ENCODE measurements at places on chromosomes 6 and 20. TPM values are rescaled to one million over a fixed set of nuclear protein-coding genes. Genes with fewer than 3 reads are reported as not detected.

The SNHG17 gene
- total RNA-seq = 74.4 TPM

The KHDC1 gene
- 3.2 TPM for total RNA-seq

The TSPYL4 gene
- total RNA-seq = 19.2 TPM

The PLA2G7 gene
- total RNA-seq = 9.6 TPM

- peak; percentile 68 for DNase-seq
- H3K27me3 ChIP-seq = no peaks in the 10 kb centered on the region
- H3K4me3 ChIP-seq = peak overlapping the region; percentile 59
- H3K27ac ChIP-seq = peak overlapping the region; percentile 87
These were observed 27.9 kb upstream of the RTF2 start for GRCh38 chr20:56440346-56441007.

GRCh38 chr20:50977066-50978021 lies 18.7 kb downstream of the MOCS3 start:
- DNase-seq = no peak
- H3K27me3 ChIP-seq = peaks cover 15% of the 10 kb centered on the region
- H3K27ac ChIP-seq = no peak overlapping the region
- peaks cover 2% of the 10 kb centered on the region for H3K4me1 ChIP-seq

- no peak for DNase-seq
- no peaks in the 10 kb centered on the region for H3K36me3 ChIP-seq
- peaks cover 66% of the 10 kb centered on the region for H3K27me3 ChIP-seq
These were observed 2.0 kb upstream of the FOXC1 start for GRCh38 chr6:1607516-1608221.

The PREX1 gene
- total RNA-seq = 147 TPM

The FNDC1 gene
- total RNA-seq = not detected

The SLC22A7 gene
- total RNA-seq = not detected

The C4A gene
- total RNA-seq = 6.7 TPM

DNA sequence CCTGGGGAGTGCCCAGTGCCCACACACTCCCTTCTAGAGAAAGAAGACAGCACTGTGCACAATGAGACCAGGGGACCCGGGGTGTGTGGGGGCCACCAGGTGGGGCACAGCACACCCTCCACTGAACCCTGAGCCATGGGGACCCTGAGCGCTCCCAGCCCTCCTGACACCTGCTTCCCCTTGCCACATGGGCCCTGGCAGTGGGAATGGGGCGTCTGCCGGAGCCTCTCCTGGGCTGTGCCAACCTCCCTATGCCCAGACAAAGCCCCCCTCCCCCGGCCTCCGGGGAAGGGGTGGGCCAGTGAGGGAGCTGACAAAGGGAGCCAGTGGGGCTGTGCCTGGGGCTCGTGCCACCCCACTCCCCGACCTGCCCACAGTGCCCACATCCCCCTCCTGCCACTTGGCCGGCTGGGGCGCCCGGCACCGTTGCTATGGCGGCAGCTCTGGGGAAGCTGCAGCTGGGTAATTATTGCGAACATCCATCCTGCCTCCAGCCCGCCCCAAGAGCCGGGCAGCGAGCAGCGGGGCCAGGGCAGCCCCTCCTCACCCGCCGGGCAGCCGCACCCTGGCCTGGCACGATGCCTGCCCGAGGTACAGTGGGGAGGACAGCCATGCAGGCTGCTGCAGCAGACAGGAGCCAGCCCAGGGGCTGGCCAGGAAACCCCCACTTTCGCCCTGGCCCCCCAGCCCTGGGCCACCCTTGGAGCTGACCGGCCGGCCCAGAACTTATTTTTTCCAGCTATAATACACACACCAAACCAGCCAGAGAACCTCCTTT lies 41.9 kb upstream of the NOL4L start:
- no peak overlapping the region for H3K27ac ChIP-seq
- peaks cover 2% of the 10 kb centered on the region for H3K27me3 ChIP-seq

- H3K27ac ChIP-seq = no peak overlapping the region
- DNase-seq = no peak
- peaks cover 2% of the 10 kb centered on the region for H3K27me3 ChIP-seq
- no peaks in the 10 kb centered on the region for H3K4me1 ChIP-seq
- H3K4me3 ChIP-seq = no peak overlapping the region
These were observed 311.1 kb downstream of the SLC35F1 start for GRCh38 chr6:118218156-118218555.

DNA sequence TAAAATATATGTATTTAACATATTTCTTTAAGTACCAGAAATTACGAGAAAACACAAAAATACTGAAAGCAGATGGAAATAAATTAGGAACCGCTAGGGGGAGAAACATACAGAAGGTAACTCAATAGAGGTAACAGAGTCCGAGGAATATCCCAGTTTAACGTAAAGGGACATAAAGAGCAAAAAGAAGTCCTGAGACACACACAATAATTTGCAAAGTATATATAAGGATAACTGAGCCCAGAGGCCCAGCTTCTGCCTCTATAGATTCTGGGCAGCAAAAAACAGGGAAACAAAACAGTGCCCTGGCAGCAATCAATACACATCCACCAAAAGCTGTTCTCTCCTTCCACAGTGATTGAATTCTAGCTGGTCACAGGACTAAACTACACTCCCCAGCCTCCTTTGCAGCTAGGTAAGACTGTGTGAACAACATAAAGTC lies 15.1 kb downstream of the TBC1D32 start:
- no peaks in the 10 kb centered on the region for H3K27me3 ChIP-seq
- no peak overlapping the region for H3K4me3 ChIP-seq
- H3K4me1 ChIP-seq = no peaks in the 10 kb centered on the region
- DNase-seq = no peak
- H3K27ac ChIP-seq = no peak overlapping the region
- H3K36me3 ChIP-seq = peaks cover 24% of the 10 kb centered on the region

DNA sequence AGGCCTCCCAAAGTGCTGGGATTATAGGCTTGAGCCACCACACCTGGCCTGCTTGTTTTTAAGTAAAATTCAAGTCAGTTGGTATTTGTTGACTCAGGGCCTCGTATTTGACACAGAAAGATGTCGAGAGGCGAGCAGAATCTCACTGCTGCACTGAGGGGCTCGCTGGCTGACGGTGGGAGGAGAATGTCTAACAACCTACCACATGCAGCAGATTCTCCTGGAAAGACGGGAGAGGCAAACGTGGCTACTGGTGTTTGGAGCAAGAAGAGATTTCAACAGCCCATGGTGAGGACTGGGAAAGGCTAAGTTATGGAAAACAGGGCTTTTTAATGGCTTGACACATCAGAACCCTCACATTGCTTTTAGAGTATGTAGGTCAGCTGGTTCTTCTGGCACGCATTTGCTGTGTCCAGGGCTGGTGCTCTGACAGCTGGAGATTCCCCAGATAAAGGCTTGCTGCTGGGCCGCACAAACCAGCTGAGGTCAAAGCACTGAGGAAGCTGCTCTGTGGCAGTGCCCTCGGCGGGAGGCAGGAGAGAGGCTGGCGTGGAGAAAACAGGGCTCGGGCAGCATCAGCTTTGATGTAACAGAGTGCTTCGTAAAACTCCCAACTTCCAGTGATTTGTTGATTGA lies 84.2 kb upstream of the FRMD1 start:
- no peak overlapping the region for H3K27ac ChIP-seq
- H3K36me3 ChIP-seq = no peaks in the 10 kb centered on the region
- no peak for DNase-seq
- no peaks in the 10 kb centered on the region for H3K4me1 ChIP-seq
- H3K4me3 ChIP-seq = no peak overlapping the region

DNA sequence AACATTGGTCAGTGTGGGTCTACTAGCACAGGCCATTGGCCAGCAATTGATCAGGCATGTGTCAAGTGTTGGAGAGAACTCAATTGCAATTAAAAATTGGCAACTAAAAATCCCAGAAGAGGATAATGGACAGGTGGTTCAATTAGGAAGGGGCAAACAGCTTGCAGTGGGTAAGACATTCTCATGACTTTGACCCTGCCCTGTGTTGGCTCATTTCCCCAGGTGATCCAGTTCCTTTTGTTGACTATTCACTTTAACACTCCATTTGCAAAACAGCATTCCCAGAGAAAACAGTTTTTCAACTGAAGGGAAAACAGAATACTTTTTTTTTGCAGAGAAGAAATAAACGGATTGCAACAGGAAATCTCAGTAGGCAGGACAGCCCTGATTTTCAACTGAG lies 28.9 kb upstream of the SCGN start:
- no peak overlapping the region for H3K27ac ChIP-seq
- DNase-seq = no peak
- no peaks in the 10 kb centered on the region for H3K36me3 ChIP-seq
- H3K27me3 ChIP-seq = peaks cover 4% of the 10 kb centered on the region
- no peaks in the 10 kb centered on the region for H3K4me1 ChIP-seq
- H3K4me3 ChIP-seq = no peak overlapping the region

- H3K27ac ChIP-seq = no peak overlapping the region
- DNase-seq = no peak
- peaks cover 3% of the 10 kb centered on the region for H3K36me3 ChIP-seq
- no peaks in the 10 kb centered on the region for H3K4me1 ChIP-seq
- no peak overlapping the region for H3K4me3 ChIP-seq
These were observed 346.8 kb upstream of the ARID1B start for GRCh38 chr6:156430386-156430785.

DNA sequence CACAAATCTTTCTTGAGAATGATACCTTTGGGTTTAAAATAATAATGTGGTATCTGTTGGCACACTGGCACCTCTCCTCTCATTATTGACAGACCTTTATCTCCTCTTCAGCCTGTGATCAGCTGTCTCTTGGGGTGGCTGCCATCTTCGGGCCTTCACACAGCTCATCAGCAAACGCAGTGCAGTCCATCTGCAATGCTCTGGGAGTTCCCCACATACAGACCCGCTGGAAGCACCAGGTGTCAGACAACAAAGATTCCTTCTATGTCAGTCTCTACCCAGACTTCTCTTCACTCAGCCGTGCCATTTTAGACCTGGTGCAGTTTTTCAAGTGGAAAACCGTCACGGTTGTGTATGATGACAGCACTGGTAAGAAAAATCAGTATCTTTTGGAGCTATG lies 232.8 kb downstream of the GRIK2 start:
- no peaks in the 10 kb centered on the region for H3K27me3 ChIP-seq
- H3K27ac ChIP-seq = no peak overlapping the region
- no peaks in the 10 kb centered on the region for H3K4me1 ChIP-seq
- H3K36me3 ChIP-seq = no peaks in the 10 kb centered on the region
- no peak overlapping the region for H3K4me3 ChIP-seq

The LST1 gene
- total RNA-seq = 105 TPM

The CRISP1 gene
- total RNA-seq = not detected

GRCh38 chr20:59811681-59812171 lies 121.7 kb downstream of the SYCP2 start:
- H3K27me3 ChIP-seq = peaks cover 2% of the 10 kb centered on the region
- H3K27ac ChIP-seq = no peak overlapping the region
- no peaks in the 10 kb centered on the region for H3K4me1 ChIP-seq
- DNase-seq = no peak
- no peak overlapping the region for H3K4me3 ChIP-seq
- H3K36me3 ChIP-seq = no peaks in the 10 kb centered on the region

The HLA-DQB2 gene
- total RNA-seq = not detected

DNA sequence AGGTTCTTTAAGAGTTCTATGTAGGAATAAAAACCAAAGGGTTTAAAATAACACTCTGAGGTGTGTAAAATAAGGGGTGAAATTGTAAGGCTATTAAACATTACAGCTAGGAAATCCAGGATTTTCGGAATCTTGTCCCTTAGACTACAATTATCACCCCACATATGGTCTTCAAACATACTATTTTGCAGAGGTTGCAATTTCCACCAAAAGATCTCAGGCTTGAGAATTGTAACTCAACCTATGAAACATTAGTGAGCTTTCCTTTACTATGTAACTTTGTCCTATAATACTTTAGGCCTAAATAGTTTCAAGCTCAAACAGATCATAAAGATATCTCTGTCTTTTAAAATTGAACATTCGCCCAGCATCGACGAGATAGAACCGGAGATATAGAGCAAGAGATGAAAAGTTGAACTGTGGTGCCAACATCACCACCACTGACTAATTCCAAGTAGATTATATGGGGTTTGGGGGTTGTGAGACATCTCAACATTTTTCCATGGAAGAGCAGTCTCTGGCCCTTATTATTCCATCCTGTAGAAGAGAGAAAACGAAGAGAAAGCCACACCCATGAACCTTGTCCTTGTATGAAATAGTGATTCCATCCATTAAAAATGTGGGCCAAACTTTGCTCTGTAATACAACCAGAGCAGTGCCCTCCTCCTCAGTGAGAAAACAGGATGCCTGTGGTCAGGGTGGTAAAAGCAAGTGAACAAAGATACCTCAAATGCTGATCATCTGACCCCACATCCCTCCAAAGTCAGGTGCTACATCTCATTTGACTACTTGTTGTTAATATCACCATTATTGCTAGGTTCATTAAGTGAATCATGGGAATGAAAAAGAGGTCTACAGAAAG lies 284.5 kb upstream of the GJE1 start:
- H3K27me3 ChIP-seq = no peaks in the 10 kb centered on the region
- peaks cover 3% of the 10 kb centered on the region for H3K36me3 ChIP-seq
- H3K4me3 ChIP-seq = peak overlapping the region; percentile 54
- no peak for DNase-seq

The FAM217A gene
- not detected for total RNA-seq

DNA sequence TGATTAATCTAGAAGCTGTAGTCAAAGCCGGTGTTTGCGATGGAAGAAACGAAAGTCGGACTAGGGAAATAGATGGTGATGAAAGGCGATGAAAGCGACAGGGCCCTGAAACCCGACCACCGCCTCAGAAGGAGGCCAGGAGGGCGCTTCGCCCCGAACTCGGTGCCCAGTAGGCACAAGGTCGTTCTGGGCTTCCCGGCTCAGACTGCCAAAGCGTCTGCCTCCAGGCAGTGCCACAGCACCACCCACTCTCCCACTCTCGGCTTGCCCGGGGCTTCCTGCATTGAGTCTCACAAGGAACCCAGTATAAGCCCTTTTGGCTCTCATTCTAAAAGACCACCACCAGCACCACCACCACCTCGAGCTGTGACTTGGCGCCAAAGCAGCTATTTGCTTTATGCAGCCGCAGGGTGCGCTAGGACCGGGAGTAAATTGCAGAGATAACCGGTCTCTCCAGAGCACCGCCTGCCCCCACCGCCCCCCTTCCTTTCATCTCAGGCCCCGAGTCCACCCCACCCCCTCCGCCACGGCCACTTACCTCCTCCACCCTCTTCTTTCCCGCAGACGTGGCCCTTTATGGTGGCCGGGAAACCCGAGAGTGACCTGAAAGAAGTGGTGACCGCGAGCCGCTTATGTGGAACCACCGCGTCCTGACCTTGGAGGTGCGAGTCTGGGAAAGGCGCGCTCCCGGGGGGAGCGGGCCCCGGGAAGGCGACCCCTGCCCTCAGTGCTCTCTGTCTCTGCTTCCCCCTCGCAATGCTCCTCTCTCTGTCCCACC lies 2.4 kb downstream of the TCF21 start:
- H3K36me3 ChIP-seq = no peaks in the 10 kb centered on the region
- peaks cover 93% of the 10 kb centered on the region for H3K27me3 ChIP-seq
- H3K4me1 ChIP-seq = peaks cover 14% of the 10 kb centered on the region
- H3K4me3 ChIP-seq = peak overlapping the region; percentile 66
- peak; percentile 46 for DNase-seq
- H3K27ac ChIP-seq = no peak overlapping the region
